ENCODE measurements at places on chromosomes 3 and 15. TPM values are rescaled to one million over a fixed set of nuclear protein-coding genes. Genes with fewer than 3 reads are reported as not detected.

GRCh38 chr3:46541835-46542234, 24.3 kb downstream of the LRRC2 start:
- DNase-seq = no peak

GRCh38 chr3:196281962-196282361, 5.6 kb downstream of the PCYT1A start:
- no peak for DNase-seq

DNA sequence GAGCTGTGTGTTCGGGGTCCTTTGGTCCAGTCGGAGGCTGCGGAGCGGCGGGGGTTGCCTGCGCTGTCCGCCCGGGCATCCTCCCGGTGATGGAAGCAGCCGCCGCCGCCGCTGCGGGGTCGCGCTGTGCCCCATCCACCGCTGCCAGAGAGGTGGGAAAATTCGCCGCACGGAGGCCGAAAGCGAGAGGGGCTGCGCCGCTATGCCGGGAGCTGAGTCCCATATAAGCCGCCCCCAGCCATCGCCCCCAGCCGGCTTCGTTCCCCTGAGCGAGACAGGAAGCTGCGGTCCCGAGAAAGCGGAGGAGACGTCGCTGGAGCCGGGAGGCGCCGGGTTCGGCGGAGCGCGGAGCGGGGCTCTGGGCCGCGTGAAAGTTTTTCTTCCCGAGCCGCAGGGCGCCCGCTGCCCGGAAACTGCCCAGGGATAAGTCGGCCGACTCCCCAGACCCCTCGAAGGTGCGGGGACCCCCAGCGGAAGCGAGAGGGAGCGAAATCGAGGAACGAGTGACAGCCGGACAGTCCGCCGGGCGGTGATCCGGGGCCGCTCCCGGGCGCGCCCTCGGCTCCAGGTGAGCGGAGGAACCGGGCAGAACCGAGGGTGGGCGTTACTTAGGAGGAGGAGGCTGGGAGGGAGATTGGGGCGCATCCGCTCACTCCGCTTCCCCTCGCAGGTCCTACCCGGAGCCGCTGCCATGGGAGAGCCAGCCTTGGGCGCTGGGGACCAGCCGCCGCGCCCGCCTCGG, 574 bp downstream of the CHST2 start:
- DNase-seq = peak; percentile 66

DNA sequence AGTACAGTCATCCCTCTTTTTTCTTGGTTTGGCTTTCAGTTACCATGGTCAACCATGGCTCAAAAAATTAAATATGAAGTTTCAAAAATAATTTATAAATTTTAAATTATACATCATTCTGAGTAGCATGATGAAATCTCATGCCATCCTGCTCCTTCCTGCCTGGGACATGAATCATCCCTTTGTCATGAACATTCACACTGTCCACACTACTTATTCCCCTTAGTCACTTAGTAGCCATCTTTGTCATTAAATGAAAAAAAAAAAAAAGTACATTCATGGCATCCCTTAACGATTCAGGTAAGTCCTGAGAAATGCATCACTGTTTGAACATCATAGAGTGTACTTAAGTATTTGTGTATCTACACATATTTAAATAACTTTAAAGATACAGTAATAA, 1046.3 kb downstream of the ROBO2 start:
- no peak for DNase-seq

GRCh38 chr3:69353503-69353902, 32.4 kb downstream of the FRMD4B start:
- no peak for DNase-seq

- no peak for DNase-seq
These were observed 58.4 kb downstream of the TP63 start for GRCh38 chr3:189689625-189690024.

Gene TUSC7
- total RNA-seq = not detected

DNA sequence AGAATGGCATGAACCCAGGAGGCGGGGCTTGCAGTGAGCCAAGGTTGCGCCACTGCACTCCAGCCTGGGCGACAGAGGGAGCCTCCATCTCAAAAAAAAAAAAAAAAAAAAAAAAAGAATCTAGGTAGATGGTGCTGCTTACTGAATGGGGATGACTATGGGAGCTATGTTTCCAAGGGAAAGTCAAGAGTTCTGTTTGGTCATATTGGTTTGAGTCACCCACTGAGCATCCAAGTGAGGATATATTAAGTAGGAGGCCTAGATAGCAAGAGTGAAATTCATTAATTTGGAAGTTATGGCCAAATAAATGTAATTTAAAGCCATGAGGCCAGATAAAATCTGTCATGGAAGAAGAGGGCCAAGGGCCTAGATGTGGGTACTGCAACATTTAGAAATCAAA, 9.0 kb upstream of the UACA start:
- DNase-seq = no peak

Gene SLC12A8
- 0.39 TPM for total RNA-seq

GRCh38 chr3:18425641-18426257, 610 bp upstream of the SATB1 start:
- DNase-seq = peak; percentile 90

Gene NPAP1
- total RNA-seq = not detected

DNA sequence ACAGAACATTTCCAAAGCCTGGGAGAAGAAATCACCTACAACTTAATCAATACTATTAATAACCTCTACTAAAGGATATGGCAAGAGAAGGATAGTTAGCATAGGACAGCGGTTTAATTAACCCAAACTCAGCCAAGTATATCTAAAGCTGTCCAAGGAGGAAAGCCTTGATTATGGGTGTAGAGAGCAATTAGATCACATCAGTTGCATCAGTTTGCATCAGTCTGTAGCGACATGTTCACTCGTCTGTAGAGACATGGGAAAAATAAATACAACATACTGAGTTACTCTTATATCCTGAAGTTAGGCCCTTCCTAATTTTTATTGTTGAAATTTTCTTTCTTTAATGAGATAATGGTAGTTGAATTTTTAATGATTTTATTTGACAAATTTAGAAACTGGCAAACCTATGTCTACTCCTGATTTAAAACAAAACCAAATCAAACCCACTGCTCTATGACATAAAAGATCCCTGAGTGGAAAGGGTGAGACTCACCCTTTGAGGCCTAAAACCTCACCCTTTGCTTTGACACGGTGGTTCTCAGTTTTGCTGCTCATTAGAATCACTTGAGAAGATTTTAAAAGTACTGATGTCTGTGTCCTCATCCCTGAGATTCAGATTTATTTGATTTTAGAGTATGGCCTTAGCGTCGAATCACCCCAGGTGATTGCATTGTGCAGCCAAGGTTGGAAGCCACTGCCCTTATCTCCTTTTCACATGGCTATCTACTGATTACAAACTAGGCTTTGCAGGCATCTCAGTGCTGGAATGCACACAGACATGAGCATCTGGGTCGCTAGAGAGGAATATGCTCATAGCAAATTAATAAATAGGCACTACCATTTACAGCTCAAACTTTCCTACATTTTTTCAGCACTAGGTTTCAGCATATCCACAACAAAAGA, 2.8 kb upstream of the CLRN1 start:
- peak; percentile 20 for DNase-seq

DNA sequence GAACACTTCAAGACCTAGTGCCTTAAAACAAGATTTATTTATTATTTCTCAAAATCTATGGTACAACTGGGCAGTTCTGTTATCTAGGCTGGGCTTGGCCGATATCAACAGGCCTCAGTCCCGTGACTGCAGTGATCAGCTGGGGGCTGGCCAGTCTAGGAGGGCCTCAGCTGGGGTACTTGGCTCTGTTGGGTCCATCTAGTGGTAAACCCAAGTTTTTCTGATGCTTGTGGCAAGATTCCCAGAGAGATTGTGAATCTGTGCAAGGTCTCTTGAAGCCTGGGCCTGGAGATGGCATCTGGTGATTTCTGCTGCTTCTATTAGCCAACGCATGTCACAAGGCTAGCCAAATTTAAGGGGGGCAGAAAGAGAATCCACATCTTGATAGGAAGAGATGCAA, 482.4 kb upstream of the SGO1 start:
- DNase-seq = no peak

Gene CPB1
- not detected for total RNA-seq

Gene CISH
- 269 TPM for total RNA-seq

Gene CLDN16
- total RNA-seq = not detected

Gene XCR1
- not detected for total RNA-seq

DNA sequence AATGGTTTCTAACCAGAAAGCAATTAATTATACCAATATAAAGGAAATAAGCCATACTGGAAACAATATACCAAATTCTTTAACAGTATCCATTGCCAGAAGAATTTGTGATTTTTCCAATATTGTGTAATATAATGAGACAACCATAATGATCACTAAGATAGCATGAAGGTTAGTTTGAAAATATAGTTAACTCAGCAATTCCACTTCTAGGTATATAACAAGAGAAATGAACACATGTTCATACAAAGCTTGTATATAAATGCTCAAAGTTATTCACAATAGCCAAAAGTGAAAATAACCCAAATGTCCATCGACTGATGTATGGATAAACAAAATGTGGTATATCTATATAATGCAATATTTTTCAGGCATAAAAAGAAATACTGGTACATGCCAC, 369.1 kb downstream of the TBC1D5 start:
- no peak for DNase-seq

GRCh38 chr3:53384465-53385423, 37.4 kb upstream of the DCP1A start:
- no peak for DNase-seq

Gene SLC7A14
- total RNA-seq = not detected

- DNase-seq = no peak
These were observed 1.5 kb upstream of the AMOTL2 start for GRCh38 chr3:134375582-134376384.

- no peak for DNase-seq
These were observed 2.5 kb upstream of the C3orf38 start for GRCh38 chr3:88147261-88147660.

GRCh38 chr3:35617370-35617769, 22.0 kb upstream of the ARPP21 start:
- no peak for DNase-seq

Gene SAMD7
- total RNA-seq = not detected

DNA sequence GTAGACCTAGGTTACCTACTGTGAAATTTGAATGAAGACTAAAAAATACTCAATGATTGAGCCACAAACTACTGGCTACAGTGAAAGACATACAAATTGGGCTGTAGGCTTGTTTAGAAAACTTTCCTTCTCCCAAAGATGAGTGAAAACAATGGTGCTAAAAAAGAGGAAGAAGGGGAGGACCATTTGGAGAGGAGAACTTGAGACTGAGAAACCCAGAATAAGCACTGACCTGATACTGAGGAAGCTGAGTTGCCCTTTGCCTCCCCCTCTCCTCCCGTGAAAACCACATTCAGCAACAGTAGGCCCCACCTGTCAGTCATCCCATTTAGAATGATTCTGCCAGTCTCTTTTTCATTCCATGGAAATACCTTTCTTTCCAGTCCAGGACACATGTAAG, 484.0 kb upstream of the TGFBR2 start:
- DNase-seq = no peak

Gene AQP9
- total RNA-seq = not detected

Gene ANKRD34C
- not detected for total RNA-seq

Gene ETV5
- 1.4 TPM for total RNA-seq

GRCh38 chr3:134955874-134956273, 160.8 kb downstream of the EPHB1 start:
- no peak for DNase-seq

GRCh38 chr15:80309769-80310384, 57.9 kb upstream of the CTXND1 start:
- no peak for DNase-seq

- no peak for DNase-seq
These were observed 40.6 kb upstream of the CGNL1 start for GRCh38 chr15:57335719-57336118.

GRCh38 chr3:7658294-7658693, 797.4 kb downstream of the GRM7 start:
- no peak for DNase-seq

Gene CATSPER2
- 1.9 TPM for total RNA-seq

Measured in activated CD4-positive, alpha-beta T cell treated with anti-CD3 and anti-CD28 coated beads for 36 hours (primary cell).